ENCODE measurements at places on chromosomes 1 and 21.

DNA sequence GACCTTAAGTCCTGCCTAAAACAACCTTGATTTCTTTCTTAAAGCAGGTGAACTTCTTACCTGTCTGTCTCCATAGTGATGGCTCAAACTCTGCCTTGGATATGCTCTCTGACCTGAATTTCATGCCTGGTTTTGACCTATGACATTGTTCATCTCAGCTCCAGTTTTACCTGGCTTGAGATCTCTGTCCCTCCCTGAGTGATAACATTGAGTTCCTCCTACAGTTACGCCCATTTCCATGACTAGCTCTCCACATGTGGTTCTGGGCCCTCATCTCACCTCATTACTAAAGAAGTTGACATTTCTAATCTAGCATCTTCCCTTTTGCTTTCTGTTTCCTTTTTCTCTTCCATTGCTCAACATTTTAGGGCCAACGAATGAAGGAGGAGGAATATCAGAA lies 233.1 kb downstream of the HHIPL2 start:
- no peak for DNase-seq

DNA sequence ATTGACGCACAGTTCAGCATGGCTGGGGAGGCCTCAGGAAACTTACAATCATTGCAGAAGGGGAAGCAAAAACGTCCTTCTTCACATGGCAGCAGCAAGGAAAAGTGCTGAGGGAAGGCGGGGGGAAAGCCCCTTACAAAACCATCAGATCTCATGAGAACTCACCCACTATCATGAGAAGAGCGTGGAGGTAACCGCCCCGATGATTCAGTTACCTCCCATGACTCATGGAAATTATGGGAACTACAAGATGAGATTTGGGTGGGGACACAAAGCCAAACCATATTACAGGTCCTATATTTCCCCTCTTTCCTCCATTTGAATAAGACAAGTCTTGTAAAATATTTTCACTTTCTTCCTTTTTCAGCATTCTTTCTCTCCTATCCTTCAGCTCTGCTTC lies 7.7 kb upstream of the TTLL7 start:
- no peak for DNase-seq

GRCh38 chr1:180247061-180247460 lies 17.0 kb downstream of the LHX4 start:
- DNase-seq: no peak

DNA sequence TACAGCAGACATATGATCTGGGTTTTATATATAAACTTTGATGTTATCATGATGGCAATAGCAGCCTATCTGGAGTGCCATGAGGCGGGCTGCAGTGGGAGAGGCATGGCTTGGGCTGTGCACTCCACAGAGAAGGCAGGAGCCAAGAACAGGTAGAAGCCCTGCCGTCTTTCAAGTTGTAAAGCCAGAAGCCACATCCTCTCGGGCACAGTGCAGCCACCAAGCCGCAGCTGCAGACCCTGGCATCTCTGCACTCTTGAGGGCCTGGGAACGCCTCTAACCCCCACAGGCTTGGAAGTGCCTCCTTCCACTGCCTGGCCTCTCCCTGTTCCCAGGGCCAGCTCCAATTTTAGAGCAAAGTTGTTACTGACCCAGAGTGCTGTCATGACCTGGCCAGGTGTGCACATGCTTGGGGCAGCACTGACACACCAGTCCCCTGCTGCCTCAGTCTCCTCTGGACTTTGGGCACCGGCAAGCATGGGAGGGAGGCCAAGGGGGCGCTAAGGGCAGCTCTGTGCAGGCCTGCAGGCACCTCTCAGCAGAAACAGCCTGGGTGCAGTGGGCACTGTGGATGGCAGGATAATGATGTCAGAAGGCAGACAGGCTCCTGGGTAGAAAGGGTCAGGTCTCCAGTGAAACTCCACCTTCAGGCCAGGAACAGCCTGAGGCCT lies 1619.8 kb upstream of the PRMT6 start:
- DNase-seq: no peak

- no peak for DNase-seq
These were observed 12.5 kb upstream of the KPRP start for GRCh38 chr1:152745289-152745704.

GRCh38 chr1:28247612-28248272 lies 11.6 kb upstream of the SESN2 start:
- no peak for DNase-seq

DNA sequence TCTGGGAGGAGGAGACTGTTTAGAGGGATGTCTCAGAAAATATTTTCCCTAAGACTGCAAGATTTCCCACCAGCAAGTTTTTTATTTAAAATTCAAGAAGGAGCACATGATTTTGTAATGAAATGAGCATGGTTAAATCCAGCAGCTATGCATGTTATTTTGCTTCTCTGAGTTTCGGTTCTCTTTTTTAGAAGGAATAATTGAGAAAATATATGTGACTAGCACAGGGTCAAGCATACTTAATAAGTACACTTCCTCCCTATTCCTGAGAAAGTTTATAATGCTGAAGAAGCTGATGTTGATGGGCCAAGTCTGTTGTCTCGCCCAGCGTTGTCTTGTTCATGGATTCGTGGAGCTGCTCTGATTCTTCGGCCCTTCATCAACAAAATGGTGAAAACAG lies 51.2 kb downstream of the EXO1 start:
- no peak for DNase-seq

GRCh38 chr1:59261537-59261936 lies 35.4 kb upstream of the FGGY start:
- DNase-seq: no peak

DNA sequence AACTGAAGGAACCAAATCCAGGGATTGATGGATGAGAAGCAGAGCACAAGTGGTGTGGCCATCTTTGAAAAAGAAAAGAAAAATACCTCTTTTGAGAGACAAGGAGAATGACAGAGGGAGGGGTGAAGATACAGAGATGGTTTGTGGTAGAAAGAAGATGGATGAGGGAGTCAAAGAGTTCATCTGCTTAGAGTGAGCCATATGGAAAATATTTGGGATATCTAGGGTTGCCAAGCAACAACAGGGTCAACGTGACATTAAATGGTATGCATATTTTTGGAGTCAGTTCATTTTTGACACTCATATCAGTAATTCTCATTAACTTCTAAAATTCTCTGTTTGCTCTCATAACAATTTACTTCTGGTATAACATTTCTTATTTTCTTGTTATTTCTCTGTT lies 50.7 kb downstream of the MACF1 start:
- DNase-seq: no peak

GRCh38 chr1:9842073-9842711 lies 18.4 kb upstream of the CLSTN1 start:
- DNase-seq: no peak

- DNase-seq: no peak
These were observed 21.3 kb downstream of the ST6GALNAC3 start for GRCh38 chr1:76095802-76096201.

- no peak for DNase-seq
These were observed 103.1 kb upstream of the SOX13 start for GRCh38 chr1:203969846-203970245.

GRCh38 chr21:37615962-37616361 lies 249.4 kb downstream of the DYRK1A start:
- no peak for DNase-seq

GRCh38 chr1:241593186-241593585 lies 47.0 kb downstream of the CHML start:
- DNase-seq: no peak
